ENCODE measurements at places on chromosomes 4 and X.

DNA sequence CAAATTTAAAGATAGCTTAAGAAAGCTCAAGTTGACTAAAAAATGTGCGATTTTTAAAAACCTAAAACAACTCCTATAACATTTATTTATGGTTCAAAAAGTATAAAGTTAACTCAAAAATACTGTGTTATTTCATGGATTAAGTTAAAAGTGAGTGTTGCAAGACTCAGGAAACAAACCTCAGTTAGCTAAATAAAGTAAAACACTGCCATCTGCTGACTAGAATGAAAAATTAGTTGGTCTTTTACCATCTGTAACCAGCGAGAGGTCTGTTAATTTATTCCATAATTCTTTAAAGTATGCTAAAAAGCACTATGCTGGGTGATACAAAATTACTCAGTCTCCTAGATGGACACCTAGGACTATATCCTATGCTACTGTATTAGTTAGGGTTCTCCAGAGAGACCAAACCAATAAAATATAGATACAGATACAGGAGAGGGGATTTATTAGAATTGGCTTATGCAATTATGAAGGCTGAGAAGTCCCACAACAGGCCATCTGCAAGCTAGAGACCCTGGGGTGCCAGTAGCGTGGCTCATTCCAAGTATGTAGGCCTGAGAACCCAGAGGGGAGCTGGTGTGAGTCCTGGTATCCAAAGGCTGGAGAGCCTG is 4.9 kb upstream of the WDFY3 start:
- DNase-seq = no peak

- DNase-seq = no peak
Observed at GRCh38 chrX:7205037-7205577, 57.2 kb upstream of the PUDP start.

DNA sequence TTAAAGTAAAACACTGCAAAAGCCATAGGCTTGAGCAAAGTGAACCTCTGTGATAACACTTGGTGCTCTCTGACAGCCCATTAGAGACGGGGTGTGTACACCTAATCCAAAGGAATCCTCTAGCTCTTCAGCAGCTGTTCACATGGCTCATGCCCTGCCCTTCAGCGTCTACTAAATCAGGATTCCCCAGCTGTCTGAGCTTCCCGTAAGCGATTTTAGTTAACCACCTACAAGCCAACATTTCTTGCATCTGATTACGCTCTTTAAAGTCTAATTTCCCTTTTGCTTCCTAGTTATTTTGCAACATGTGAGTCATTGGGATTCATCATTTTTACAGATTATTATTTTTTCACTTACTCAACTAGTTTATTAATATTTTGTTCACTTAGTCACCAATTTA is 6.5 kb downstream of the DMD start:
- no peak for DNase-seq

GRCh38 chr4:133759428-133759827 is 442.2 kb downstream of the PABPC4L start:
- no peak for DNase-seq

GRCh38 chr4:173362666-173363065 is 8.1 kb upstream of the SAP30 start:
- DNase-seq = no peak

GRCh38 chr4:78585633-78586032 is 34.1 kb downstream of the ANXA3 start:
- no peak for DNase-seq

DNA sequence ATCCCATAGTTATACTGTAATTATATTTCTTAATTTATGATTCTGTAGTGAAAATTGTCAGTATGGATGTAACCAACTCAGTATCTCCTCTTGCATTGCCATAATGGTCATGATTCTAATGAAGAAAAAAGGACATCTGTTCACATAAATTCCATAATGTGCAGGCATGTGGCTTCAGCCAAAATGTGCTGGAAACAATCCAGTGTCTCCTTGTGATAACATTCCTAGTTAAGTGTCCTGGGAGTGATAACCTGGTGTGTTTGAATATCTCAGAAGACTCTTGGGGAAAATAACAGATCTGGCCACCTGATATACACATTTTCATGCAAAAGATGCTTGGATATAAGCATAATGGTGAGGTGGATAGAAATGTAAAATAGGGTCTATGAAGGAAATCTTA is 2309.8 kb downstream of the PCDH7 start:
- DNase-seq = no peak

DNA sequence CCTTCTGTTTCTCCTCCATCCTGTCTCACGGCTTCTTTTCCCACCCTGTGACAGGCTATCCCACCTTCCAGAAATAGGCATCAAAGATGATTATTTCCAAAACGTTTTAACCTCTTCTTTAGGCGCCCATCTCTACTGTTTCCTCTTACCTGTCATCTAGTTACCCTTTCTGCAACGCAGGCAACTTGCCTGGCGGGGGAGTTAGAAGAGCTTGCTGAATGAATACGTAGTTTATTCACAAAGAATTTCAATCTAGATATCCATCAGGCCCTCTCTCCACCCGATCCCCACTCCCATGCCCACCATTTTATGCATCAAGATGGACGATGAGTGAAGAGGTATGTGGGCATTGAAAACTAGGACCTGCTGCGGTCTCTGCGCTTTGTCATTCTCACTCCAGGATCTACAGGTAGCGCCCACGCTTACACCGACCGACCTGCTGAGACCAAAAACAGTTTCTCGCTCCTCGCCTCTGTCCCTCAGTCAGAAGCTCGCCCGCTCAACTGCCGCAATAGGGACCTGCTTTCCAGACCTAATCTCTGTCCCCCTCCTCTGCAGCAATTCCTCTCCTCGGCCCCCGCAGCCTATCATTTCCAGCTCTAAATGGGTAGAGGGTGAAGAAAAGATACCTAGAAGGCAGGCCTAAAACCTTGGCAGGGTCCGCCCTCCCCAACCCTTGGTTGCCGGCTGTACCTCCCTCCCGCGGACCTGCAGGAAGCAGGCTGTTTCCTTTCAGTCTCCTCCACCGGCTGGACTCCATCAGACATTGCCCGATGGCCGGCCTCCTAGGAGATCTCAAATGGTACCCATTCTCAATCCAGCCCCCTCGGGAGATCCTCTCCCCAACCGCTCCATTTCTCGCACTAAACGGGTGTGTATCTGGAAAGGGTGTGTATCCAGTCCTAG is 624 bp downstream of the BEX5 start:
- peak; percentile 7 for DNase-seq

DNA sequence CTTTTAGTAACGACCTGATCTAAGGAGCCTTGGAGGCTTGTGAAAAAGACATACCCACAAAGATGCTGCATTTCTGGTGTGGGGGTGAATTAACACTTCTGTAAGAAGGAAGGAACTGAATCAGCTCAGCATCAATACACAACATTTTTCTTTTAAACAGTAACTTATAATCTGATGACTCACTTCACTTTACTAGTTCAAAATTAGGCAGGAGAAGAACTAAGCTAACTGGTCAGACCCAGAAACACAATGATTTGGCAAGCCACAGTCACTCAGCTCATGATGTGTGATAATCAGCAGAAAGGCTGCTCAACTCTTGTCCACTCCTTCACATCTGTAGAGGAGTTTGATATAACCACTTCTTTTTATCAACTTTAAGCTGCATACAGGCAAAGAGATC is 4.6 kb downstream of the MMAA start:
- no peak for DNase-seq

GRCh38 chr4:20614816-20615215 is 85.4 kb upstream of the PACRGL start:
- DNase-seq = no peak

DNA sequence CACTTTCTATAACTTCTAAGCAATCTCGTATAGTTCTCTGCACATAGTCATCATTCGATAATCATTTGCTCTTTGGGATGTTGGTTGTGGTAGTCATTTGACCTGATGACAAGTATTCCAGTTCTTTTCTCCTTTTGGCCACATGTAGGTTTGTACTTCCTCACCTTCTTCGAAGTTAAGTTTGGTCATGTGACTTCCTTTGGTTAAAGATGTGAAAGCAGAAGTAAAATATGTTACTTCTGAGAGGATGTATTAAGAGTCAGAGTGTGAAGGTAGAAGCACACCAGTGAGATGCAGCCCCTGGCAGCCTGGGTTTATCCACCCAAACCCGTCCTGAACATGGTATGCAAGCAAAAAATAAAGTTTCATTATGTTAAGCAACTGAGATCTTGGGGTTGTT is 48.9 kb upstream of the ZNF518B start:
- no peak for DNase-seq

GRCh38 chrX:133254666-133255065 is 36.5 kb upstream of the TFDP3 start:
- no peak for DNase-seq

GRCh38 chr4:71270901-71271300 is 67.9 kb upstream of the SLC4A4 start:
- DNase-seq = no peak

DNA sequence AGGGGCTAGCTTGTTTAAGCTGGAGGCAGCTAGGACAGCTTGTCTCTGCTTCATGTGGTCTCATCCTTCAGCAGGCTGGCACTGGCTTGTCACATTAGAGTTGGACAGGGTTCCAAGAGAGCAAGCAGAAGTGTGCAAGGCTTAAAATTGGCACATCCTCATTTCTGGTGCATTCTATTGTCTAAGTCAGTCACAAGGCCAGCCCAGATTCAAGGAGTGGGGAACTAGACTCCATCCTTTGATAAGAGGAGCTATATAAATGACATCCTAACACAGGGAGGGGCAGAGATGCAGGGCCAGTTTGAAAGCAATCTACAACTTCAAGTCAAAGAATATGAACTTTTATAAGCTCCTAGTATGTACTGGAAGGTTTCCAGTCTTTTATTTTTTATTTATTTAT is 313.2 kb downstream of the PTTG2 start:
- no peak for DNase-seq

DNA sequence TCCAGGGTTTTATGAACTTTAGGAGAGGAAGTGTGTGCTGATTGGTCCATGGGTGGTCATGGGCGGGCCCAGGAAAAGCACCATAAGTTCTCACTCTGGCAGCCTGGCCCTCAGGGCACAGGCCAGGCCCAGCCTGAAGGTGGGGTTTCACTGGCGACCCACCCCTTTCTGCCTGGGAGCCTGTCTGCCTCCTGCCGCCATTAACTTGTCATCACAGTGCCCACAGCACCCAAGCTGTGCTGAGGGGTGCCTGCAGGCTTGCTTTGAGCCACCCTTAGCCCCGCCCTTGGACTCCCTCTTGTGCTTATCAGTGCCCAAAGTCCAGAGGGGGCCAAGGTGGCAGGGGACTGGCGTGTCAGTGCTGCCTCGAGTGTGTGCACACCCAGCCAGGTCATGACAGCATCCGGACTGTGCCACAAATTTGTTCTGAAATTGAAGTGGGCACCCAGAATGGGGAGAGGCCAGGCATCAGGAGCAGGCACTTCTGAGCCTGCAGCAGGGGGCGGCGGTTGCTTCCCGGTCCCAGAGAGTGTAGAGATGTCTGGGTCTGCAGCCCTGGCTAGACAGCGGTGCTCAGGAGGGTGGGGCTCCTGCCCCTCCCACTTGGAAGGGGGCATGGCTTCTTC is 455.6 kb downstream of the TMA16 start:
- DNase-seq = no peak

GRCh38 chr4:1752284-1753041 is 31.1 kb downstream of the TACC3 start:
- DNase-seq = peak; percentile 12

GRCh38 chrX:71627588-71628404 is 9.5 kb upstream of the CXCR3 start:
- no peak for DNase-seq

- peak; percentile 52 for DNase-seq
Observed at GRCh38 chr4:40241941-40242340, 45.1 kb downstream of the RHOH start.

GRCh38 chrX:106009145-106009544 is 29.4 kb downstream of the SERPINA7 start:
- no peak for DNase-seq

DNA sequence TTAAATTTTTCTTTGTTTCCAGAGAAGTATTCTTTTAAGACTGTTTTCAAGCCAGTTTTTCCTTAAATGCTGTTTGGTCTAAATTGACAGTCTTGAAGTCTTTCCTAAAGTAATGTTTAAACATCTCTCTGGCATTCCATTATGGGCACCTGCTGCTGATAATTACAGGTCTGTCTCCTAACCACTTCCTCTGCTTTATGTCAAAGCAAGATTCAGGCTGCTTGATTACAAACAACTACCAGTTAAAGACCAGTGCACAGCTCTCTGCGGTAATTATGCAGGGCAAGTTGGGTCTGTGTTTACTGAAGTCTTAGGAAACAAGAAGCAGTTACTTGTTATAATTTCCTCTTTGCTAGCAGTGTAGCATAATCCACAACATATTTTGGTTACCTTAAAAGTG is 17.6 kb downstream of the UNC5C start:
- DNase-seq = no peak

- DNase-seq = no peak
Observed at GRCh38 chr4:87100168-87100567, 120.2 kb downstream of the KLHL8 start.

DNA sequence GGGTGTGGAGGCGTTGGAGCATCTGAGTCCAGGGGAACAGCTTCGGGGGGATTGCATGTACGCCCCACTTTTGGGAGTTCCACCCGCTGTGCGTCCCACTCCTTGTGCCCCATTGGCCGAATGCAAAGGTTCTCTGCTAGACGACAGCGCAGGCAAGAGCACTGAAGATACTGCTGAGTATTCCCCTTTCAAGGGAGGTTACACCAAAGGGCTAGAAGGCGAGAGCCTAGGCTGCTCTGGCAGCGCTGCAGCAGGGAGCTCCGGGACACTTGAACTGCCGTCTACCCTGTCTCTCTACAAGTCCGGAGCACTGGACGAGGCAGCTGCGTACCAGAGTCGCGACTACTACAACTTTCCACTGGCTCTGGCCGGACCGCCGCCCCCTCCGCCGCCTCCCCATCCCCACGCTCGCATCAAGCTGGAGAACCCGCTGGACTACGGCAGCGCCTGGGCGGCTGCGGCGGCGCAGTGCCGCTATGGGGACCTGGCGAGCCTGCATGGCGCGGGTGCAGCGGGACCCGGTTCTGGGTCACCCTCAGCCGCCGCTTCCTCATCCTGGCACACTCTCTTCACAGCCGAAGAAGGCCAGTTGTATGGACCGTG is 2.2 kb downstream of the AR start:
- DNase-seq = no peak

DNA sequence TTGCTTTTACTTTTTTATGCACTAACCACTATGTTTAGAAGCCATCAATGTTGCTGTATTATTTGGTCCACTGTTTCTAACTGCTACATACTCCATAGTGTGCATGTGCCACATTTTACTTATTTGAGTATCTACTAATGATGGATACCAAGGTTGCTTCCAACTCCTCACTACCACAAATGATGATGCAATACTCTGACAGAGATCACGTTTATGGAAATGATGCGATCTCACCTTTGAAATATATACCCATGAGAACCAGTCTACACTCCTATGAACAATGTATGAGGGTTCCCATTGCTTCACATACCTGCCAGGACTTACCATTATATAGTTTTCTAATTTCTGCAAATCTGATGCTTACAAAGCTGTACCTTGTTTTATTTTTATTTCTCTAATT is 44.2 kb downstream of the HUWE1 start:
- DNase-seq = no peak

- no peak for DNase-seq
Observed at GRCh38 chr4:147717878-147718277, 14.0 kb upstream of the ARHGAP10 start.
